Stimulated activated CD4-positive, alpha-beta T cell treated with anti-CD3 and anti-CD28 coated beads, Interleukin-2, amount 100 ng/mL, for 48 hours (primary cell): ENCODE measurements at places on chromosomes 7 and 10.
A peak's percentile ranks its signal among the peaks of the same experiment; 100 is the strongest.

DNA sequence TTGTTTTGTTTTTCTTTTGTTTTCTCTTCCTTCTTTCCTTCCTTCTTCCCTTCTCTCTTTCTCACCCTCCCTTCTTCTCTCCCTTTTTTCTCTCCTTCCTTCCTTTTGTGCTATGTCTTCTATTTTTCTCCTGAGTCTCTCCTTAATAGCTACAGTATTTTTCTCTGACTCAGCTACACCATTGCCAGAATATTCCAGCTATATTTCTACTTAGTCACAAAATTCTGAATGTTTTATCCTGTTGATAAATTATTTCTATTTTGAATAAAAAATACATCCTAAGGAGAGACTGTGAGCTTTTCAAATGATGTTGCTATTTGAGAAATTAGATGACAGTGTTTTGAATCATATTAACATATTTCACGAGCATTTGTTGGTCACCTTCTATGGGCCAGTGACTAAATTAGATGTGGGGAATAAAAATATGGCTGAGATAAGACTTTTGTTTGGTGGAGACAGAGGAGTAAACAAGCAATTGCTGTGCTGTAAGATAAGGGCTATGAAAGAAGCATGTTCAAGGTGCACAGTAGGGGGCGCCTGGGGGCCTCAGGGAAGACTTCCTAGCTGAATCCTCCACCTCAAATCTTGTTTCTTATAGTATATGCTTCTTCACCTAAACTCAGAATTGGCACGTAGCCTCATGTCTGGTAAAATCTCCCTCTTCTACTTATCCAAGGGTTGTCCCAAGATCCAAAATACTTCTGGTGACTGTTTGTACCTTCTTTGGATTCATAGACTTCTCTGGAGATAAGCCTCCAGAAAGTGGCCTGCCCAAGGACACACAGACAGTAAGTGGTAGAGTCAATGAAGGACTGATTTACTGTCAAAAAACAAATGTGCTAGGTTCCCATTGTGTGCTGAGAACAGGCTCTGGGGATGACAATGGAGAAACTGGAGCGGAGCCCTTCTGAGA is 115.5 kb upstream of the CREB5 start:
- peak; percentile 41 for DNase-seq

DNA sequence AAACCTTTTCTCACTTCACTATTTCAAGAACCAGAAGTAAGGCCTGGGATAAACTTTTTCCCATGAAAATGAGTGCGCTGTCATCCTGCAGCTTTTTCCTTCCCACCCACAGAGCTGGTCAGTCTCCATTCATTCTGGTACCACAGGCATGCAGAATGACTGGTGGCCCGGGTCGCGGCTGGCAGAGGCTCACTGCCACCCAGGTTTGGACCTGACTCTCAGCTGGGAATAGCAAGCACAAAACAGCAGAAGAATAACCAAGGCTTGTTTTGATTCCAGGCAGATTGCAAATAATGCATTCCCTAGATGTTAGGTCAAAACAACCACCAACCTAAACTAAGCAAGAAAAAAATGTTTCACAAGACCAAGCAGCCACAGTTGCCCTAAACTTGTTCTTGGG is 190.5 kb upstream of the NRP1 start:
- DNase-seq: no peak

GRCh38 chr7:69577221-69577620 is 21.1 kb upstream of the AUTS2 start:
- no peak for DNase-seq

DNA sequence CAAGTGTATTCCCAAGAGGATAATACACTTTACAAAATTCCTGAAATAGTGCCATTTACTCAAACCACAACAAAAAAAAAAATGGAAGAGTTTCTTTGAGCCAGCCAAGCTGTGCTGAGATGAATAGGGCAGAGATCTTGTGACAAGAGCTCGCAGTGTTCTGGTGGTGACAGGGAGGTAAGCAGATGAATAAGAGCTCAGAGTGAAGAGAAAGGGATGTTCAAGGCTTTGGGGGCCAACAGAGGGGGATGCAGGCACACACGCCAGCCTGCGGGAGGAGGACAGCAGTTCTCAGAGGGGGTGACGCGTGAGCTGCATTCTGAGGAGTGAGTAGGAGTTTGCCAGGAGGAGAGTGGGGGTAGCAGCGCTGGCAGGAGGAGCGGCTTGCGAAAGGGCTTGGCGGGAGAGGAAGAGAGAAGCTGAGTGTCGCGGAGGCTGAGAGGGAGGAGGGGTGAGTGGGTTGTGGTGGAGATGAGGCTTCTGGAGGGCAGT is 194.4 kb upstream of the IMMP2L start:
- DNase-seq: no peak

DNA sequence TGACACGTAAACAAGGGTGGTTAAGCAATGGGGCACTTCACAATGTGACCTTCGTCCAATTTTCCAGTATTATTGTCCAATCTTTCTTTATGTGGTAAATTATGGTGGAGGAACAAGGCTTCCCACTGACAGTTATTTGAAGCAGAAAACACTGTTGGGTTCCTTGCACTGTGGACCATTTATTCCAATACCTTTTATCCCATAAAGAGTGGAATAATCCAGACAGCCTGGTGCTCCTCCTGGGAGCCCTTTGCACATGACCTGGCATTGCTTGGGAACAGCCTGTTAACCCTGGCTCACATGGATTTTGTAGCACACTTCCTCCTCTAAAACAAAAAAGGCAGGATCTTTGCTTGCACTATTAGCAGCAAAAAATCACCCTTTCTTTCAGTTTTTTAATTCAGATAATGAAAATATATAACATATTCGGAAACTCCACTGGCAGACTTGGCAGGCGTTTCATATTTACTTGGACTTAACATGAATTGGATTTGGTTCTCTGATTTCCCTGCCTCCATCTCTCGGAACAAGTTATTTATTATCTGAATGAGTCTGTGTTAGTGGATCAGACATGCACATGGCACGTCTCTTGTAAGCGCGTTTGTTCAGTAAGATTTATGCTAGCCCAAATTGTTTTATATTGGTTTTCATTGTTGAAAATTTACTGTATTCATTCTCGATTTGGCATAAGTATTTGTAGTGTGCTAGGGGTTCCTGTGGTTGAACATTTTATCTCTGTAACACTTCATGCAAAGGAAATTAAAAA is 59.3 kb downstream of the BMPER start:
- DNase-seq: no peak

DNA sequence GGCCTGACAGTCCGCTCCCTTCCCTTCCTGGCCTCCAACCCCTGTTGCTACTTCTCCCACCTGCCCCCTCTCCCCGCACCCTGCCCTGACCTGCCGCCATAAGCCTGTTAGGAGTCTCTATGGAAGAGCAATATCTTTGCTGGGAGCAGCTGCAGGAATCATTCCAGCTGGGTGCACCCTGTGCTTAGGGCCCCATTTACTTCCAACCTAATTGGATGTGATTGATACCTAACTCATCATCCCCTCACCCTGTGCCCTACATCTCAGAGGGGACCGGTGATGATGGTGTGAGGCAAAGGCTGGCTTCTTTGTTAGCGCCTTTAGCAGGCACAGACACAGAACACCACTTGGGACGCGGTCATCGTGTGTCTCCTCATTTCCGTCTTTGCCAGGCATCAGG is 80.0 kb upstream of the FAM180A start:
- DNase-seq: no peak

- DNase-seq: no peak
Measured at GRCh38 chr7:341841-342638, 52.1 kb downstream of the FOXL3 start.

- DNase-seq: no peak
Measured at GRCh38 chr10:78875331-78875877, 193.4 kb upstream of the ZMIZ1 start.
